ENCODE measurements at places on chromosomes 4 and X.

DNA sequence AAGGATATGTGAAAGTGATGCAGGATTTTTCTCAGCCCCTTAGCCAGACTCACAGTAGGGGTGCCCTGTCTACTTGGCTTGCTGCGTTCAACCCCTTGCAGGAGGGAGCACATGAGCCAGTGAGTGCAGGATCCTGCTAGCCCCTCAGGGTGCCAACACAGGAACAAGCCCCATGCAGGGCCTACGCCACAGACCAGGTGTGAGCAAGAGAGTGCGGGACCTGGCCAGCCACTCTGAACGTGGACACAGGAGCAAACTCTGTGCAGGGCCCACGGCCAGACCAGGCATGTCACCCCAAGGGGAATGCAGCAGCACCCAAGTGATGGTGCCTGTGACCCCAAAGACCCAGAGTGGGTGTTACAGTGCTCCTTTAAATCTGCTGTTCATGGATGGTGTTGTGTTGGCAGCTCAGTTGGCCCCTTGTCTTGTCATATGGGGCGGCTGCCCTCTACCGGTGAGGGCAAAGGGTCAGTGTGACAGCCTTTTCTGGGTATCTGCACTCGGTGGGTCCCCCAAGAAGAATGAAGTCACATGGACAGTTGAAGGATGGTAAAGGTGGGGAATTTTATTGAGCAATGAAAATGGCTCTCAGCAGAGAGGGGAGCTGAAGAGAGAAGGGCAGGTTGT lies 188.4 kb upstream of the MAOA start:
- DNase-seq, result no peak

DNA sequence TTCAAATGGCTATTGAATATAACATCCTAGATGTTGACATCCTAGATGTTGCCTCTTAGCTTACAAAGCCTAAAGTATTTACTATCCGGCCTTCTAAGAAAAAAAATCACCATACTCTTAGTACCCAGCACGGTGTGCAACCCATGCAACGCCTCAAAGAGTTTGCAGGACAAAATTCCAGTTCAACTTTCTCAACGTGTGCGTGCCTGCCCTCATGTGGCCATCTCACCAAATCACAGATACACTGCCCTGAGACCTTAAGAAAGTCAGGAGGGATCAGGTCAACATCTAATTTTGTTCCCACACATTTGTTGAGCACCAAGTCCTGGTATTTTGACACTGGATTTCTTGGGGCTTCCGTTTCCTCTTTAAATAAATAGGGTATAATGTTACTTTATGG lies 68.3 kb downstream of the CRMP1 start:
- no peak for DNase-seq

- DNase-seq, result no peak
Measured at GRCh38 chrX:96791559-96791958, 92.1 kb upstream of the RPA4 start.

GRCh38 chr4:79514621-79515329 lies 106.7 kb upstream of the GK2 start:
- DNase-seq, result no peak

- DNase-seq, result no peak
Measured at GRCh38 chrX:12965131-12965940, 9.6 kb upstream of the TMSB4X start.

GRCh38 chr4:54571293-54572151 lies 86.2 kb upstream of the KIT start:
- no peak for DNase-seq

DNA sequence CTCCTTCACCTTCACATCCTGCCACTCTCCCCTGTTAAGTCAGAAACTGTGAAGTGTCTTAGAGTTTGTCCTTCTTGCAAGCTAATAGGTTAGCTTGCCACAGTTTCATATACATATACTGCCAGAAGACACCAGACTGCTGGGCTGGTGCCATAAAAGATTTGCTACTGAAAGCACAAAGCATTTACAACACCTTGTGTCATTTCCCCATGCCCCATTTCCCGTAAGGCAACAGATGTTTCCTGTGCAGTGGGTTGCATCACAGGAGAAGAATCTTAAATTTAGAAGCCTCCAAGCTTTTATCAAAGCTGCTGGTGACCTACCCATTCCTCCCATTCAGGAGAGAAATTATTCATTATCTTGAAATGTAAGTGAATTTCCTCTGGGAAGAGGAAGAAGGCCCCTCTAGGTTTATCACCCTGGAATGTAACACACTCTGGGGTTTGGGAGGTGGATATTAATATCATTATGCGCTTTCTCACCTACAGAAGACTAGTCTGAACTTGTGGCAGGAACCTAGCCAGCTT lies 34.5 kb upstream of the RAB33B start:
- no peak for DNase-seq

- no peak for DNase-seq
Measured at GRCh38 chr4:1277667-1278665, 11.7 kb upstream of the MAEA start.

DNA sequence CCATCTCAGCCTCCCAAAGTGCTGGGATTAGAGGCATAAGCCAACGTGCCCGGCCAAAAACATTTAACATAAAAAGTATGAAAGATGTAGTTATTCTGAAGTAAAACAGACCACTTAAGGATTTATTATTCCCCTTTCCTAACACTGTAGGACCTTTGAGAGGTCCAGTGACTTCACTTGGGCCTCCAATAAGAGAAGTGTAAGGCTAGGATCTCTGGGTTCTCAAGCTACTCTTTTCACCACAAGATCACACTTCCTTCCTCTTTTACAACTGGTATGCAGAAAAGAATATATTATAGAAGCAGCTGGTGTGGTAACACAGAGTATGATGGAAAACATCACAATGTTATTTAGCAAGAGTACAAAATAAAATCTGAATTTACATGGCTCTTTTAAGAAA lies 30.2 kb upstream of the CCNG2 start:
- no peak for DNase-seq

GRCh38 chr4:158826882-158827281 lies 58.1 kb downstream of the FNIP2 start:
- no peak for DNase-seq

DNA sequence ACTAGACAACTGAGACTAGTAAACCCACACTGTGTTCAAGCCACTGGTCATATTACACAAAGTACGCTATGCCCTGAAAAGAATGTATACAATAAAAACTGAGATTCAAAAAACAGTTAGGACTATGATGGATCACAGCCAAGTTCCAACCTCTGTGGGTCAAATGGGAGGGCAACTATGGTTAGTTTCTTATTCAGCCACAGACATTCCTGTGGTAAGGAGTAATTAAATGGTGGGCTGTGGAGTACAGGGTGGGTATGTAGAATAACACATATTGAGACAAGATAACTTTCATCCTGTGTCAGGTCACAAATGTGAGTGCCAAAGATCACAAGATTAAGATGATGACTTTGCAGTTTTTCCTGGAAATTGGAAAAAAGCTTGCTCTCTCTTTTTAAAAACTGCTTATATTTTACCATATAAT lies 167.2 kb downstream of the NPNT start:
- DNase-seq, result no peak

DNA sequence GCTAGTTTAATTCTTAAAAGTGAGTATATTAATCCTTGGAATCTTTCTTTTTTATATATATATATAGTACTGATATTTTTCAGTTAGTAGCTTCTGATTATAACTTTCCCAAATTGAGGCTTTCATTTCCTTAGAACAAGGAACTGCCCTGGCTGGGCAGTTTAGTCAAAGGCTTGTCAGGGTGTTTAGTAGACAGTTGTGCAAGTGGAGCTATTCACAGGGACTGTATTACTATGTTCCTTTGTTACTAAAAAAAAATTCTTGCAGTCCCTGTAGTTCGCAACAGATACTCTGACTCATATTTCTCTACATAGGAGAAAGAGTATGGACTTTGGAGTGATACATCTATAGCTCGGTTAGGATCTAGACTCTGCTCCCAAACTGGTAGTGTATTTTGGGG lies 20.8 kb downstream of the USO1 start:
- DNase-seq, result no peak

GRCh38 chr4:37836838-37837440 lies 10.5 kb downstream of the PGM2 start:
- no peak for DNase-seq

GRCh38 chr4:103008875-103009729 lies 10.4 kb downstream of the SLC9B1 start:
- no peak for DNase-seq

DNA sequence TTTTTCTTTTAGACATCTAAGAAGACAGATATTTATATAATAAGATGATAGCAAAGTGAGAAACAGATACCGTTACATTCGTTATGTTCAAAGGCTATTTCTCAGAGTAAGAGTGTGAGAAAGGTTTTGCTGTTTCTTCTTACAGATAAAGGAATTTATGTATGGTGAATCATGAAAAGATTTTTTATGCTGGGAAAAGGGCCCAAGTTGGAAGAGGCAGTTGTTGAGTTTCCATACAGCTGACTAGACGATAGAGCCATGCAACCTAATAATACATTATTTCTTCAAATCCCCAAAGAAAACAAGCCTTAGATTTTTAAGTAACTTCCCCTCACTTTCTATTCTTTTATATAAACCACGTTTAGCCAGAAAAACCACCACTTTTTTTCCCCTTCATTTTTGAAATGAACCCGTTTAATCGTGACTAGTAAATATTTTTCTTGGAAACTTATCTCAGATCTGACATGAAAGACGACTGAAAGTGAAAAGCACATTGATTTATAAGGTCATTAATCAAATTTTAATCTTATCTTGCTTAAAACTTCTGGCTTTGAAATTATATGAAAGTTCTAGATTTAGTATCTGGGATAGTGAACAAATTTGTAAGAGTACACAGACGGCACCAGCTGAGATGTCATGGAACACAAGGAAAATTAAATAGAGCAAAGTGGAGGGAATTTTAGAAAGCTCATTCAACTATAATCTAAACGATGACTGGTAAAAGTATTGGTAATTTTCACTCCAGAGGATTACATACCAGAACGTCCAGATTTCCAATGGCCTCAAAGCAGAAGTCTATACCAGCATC lies 10.9 kb downstream of the ADH6 start:
- no peak for DNase-seq

DNA sequence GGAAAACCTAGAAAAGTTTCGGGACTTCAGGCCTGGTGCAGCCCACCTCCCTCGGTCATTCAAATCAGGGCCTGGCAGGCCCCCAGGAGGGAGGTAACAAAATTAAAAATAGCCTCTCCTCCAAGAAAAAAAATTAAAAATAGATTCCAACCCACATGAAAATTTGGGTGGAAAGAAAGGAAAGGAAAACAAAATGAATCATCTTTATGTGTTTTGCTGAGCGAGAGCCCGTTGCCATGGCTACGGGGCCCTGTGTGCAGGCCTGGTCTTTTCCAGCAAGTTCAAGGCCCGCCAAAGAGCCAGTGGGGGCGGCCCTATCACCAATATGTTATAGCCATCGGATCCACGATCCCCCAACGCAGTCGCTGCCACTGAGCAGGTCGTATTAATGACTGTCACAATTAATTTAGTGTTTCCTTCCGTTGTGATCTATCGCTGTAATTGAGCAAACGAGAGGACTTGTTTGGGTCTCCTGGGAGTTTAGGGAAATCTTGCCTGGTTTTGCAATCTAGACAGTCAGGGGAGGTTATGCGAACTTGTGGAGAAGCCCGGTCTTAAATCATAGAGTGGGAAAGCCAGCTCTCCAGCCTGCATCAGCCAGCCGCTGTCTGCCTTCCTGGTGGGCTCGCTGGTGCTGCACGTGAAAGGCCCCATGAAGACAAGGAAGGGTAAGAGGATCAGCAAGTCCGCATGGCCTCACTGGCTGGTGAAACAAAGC lies 452.4 kb downstream of the BCOR start:
- DNase-seq, result no peak

DNA sequence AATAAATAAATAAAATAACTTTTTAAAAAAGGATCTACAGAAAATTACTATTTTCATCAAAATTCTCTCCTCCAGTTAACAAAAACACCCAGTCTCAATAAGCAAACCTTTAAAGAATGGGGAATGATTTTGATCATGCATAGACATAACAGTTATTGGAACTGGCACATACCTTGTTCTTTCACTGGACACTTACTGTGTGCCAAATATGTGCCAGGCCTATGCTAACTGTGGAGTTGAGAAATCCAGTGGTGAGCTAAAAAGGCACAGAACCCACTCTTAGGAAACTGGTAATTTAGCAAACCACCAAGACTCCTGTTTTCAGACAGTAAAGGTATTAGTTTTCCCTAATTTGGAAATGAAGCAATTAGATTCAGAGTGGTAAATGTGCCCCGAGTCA lies 39.1 kb downstream of the CLOCK start:
- no peak for DNase-seq

- no peak for DNase-seq
Measured at GRCh38 chr4:185343726-185344581, 51.8 kb downstream of the LRP2BP start.

DNA sequence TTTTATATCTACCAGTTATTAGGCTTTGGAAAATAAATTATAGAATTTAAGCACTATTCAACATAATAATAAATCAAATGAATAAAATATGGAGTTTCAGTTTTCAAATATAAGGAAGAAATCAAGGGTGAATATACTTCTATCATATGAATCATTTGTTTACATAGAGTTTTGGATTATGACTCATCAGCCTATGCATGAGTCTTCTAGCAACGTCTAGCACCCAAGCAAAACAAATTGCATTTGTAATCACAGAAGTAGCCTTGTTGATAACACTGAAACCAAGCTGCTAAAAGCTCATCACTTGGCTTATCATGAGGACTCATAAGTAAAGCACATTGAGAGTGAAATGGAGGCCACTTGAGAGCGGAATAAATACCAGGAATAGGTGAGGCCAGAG lies 434.6 kb downstream of the PCDH11X start:
- no peak for DNase-seq
